ENCODE measurements at places on chromosomes 5 and 9.

GRCh38 chr9:80218328-80218727, 646.6 kb downstream of the TLE4 start:
- no peak for DNase-seq

- DNase-seq, result no peak
Observed at GRCh38 chr9:114516913-114517312, 11.6 kb upstream of the WHRN start.

DNA sequence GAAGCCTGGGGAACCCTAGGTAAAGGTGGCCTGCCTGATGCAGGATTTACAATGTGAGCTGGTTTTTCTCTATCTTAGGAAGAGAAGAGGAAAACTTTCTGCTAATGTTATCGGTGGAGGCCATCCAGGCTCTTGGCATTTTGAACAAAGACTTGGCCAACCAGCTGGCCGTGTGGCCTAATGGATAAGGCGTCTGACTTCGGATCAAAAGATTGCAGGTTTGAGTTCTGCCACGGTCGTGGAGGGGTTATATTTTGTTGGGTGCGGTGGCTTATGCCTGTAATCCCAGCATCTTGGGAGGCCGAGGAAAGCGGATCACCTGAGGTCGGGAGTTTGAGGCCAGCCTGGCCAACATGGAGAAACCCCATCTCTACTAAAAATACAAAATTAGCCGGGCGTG, 9.6 kb downstream of the C9orf152 start:
- DNase-seq, result no peak

DNA sequence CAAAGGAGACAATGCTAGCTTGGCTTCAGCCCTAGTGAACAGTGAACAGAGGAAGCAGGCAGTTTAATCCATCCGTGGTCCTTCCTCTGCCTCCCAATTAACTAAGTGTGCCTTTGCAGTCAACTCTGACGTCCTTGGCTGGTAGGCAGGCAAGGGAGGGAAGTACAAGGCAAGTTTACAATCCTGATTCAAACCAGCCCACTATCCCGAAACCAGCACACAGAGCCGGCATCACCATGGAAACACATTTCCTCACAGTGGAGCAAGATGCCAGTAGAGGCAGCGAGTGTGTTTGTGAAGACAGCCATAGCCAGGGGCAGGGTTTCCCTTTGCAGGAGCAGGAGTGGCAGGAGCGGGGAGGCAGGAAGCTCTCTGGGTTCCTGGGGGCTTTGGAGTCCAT, 73.9 kb downstream of the GOLPH3 start:
- DNase-seq, result no peak

- DNase-seq, result no peak
Observed at GRCh38 chr9:16450578-16450977, 419.9 kb downstream of the BNC2 start.

- DNase-seq, result no peak
Observed at GRCh38 chr5:72453246-72453775, 53.9 kb downstream of the ZNF366 start.

DNA sequence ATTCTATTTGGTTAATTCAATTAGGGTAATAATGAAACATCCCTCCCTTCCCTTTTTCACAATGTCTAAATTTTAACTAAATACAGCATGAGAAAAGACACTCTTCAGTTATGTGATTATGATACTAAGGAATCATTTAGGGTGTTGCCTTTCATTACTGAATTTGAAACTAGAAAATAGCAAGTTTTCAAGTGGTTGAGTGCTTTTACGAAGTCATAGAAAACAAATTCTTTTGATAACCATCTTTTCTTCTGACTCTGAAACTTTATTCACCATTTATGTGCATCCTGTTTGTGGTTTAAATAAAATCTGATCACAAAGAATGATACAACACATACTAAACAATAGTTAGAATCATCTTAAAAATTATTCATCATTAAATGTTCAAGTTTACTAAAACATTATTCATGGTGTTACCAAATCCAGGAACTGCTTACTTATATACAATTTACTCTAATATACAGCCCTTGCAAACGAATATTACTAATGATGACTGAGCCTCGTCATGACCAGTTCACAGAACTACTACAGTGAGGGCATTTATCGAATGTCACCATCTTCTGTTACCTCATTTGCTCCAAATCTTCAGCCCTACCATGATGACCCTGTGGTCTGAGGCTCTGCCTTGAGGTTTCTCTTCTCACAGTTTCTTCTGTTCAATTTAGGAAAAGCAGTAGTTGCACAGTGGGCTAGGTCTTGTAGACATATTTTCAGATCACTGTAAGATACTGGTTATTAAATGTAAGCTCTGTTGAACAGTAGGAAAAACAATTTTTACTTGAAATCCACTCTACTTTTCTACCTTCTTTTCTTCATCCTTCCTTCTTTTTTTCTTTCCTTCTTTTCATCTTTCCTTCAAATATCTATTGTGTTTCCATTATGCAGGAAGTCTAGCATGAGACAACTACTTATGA, 18.3 kb upstream of the IL9 start:
- no peak for DNase-seq

Data from trophoblast cell (in vitro differentiated cells and primary cell).